ENCODE measurements at places on chromosomes 3 and 15. TPM values are rescaled to one million over a fixed set of nuclear protein-coding genes. Genes with fewer than 3 reads are reported as not detected.

- no peak for DNase-seq
These were observed 62.8 kb upstream of the SPATA12 start for GRCh38 chr3:56997675-56998074.

- DNase-seq = no peak
These were observed 452.1 kb downstream of the RAP2B start for GRCh38 chr3:153614140-153614539.

- DNase-seq = no peak
These were observed 34.8 kb downstream of the COMMD2 start for GRCh38 chr3:149717391-149718056.

DNA sequence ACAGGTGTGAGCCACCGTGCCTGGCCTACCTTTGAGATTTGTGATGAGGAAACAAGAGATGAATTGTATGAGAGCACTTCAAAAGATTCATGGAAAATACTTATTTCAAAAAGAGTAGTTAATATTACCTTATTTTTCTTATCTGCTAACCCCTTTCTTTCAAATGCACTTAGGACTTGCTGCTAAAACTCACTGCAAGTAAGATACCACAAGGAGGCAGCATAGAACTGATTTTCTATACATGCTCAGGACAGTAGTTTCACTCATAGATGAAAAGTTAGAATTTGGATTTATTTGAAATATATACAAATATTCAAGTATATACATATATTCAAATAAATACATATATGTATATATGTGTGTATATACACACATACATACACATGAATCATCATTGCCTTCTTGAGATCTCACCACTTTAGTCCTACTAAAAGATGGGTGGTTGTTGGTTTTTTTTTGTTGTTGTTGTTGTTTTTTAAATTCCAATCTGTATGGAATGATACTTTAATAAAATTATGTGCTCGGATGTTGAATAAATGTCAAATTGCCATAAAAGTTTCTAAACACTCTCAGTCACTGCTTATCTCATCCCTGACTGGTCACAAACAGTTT is 2.4 kb downstream of the CCNDBP1 start:
- DNase-seq = no peak

- DNase-seq = no peak
These were observed 57.4 kb downstream of the POMGNT2 start for GRCh38 chr3:43048470-43048869.

Gene ARPP19
- 66.9 TPM for polyA plus RNA-seq

DNA sequence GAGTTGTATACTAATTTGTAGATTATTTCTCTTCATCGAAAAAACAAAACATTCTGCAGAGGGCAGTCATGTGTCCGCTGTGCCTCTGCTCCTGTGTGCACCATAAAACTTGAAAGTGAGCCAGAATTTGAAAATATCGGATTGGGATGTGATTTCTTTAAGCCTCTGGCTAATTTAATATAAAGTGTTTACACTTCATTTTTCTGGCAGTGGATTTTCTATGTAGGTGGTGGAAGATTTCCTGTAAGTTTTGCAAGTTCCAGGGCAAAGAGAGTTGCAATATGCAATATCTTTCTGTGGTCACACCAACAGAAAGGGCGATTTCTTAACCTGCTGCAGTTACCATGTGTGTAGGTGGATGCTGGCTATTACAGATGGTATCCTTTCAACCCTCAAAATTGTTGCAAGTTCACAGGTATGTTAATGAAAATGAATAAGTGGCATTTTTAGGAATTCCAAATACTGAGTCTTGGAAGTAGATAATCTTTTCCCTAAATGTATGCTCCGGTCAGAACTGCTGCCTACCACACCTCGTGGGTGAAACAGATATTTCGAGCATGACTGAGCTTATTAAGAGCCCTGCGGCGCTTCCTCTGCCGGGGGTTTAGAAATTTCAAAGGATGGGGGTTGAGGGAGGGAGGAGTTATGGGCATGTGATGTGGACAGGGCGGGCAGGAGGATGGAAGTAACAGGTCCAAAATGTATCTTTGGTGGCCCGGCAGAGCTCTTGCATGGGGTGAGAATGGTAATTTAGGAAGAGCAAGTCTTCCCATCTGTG is 134.0 kb downstream of the PGPEP1L start:
- no peak for DNase-seq

DNA sequence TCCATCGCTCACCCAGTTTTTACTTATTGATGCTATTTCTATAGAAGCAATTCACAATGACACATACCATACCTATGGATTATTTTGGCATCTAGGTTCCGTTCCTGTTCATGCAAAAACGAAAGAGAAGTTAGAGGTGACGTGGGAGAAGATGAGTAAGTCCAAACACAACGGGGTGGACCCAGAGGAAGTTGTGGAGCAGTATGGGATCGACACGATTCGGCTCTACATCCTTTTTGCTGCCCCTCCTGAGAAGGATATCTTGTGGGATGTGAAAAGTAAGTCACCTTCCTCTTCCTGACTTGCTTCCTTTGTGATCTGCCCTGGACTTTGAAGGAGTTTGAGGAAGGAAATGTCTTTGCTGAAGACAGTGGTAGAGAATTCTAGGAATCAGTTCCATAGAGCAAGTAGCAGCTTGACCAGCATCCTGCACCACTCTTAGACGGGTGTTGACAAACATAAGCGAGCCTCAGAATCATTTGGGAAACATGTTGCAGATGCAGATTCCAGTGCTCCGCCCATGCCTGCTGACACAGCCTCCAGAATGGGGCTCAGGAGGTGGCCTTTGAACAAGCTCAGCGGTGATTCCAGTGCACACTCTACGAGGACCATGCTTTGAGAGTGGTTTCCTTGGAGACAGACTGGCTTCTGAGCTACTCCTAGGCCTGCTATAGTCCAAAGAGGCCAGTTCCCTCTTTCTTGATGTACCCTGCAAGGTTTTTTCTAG is 78.4 kb upstream of the LIMD1 start:
- no peak for DNase-seq

GRCh38 chr3:7433073-7433472 is 572.2 kb downstream of the GRM7 start:
- DNase-seq = no peak

DNA sequence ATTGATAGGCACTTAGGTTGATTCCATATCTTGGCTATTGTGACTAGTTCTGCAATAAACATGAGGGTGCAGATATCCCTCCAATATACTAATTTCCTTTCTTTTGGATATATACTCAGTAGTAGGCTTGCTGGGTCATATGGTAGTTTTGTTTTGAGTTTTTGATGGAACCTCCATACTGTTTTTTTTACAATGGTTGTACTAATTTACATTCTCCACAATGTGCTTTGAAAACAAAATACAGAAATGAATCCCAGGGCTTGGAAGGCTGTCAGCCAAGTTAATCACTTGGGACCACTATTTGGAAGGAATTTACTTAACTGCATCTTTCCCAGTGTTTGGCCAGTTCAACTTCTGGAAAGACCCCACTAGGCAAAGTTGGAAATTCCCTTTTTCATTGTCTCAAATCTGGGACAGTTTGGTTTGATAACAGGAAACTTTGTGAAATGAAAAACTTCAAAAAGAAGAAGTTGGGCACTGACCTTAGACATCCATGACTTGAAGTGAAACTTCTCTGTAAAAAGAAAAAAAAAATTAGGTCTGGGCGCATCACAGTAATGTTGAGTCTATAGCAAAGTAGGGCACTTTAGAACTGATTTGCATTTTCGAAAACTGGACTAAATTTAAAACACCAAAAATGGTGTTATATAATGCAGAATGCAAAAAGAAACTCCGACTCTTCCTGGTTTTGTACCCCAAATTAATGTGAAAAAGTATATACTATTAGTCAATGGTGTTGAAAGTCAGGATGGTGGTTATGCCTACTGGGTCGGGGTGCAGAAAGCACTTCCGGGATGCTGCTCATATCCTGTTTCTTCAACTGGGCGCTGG is 6.0 kb downstream of the CTSH start:
- no peak for DNase-seq

- DNase-seq = no peak
These were observed 21.7 kb downstream of the ALS2CL start for GRCh38 chr3:46671541-46672348.

DNA sequence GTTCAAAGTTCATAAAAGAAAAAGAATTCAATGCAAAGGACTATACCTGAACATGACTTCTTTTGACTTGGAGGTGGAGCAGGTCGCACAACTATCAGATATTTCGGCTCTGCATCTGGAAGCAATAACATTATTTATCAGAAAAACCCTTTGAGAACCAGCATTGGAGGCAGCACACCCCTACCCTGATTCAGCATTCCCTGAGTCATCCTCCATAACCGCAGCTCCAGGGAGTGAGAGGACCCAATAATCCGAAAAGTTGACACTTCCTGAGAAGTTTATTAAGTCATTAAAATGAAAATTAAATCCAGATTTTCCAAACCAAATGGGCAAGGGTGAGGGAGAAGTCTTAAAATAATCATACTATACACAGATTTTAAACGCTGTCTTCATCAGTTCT is 90.6 kb downstream of the ABI3BP start:
- DNase-seq = no peak

- no peak for DNase-seq
These were observed 224.5 kb downstream of the XXYLT1 start for GRCh38 chr3:195046441-195046840.
